ENCODE measurements at places on chromosomes 11 and 22.

- DNase-seq: no peak
Measured at GRCh38 chr11:70420008-70420464, 21.7 kb downstream of the CTTN start.

DNA sequence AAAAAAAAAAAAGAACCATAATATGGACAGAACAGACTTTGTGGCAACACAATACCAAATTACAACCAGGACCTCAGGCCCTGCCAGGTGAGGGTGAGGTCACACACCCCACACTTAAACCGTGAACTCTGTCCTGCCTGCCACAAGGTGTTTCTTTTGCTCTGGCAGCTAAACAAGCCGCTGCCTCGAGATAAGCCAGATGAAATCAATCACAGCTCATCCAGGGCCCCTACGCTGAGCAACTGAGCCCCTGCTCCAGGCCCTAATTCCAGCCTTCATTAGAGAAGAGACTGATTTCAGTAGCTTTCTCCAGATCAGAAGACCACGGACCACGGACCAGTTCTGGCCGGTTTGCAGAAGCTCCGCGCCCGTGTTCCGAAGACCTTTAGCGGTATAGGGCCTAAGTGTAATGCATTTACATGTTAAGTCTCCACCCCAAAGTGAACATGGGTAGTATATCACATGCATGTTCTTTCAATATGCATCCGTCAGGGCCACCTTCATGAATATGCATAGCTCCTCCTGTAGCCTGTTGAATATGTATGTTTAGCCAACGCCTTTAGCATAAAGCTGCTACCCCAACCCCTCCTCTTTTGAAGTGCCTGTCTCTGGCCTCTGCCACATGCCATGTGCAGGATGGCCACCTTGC, 14.8 kb upstream of the RAC2 start:
- no peak for DNase-seq

DNA sequence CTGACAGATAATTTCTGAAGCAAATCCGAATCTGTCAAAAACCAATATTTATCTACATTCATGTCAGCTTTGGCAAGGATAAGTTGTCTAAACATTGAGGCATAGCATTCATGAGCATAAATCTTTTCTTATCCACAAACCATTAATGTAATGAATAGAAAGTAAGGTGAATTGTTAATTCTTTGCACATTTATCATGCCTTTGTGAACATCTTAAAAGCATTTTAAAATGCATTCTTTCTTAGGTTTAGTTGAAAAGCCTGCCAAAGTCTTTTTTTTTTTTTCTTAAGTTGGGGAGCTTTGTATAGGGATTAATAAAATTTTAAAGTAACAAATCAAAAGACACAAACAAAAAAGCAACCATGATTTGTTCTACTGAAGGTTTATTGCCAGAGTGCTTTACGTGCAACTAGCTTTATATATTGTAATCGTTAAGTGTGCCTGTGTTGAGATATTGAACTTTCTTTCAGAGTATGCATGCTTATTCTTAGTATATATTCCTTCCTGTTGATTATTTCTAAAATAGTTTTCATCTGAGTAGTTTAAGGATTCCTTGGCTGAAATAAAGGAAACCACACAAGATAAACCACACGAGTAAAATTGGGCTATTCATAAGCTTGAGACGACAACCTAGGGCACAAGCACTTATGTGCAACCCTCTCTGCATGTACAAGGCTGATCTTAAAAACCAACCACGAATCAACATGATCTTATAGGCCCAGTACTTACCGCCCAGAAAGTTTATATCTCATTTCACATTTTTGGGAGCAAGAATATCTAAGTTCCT, 1110.9 kb upstream of the CNTN5 start:
- DNase-seq: no peak

- no peak for DNase-seq
Measured at GRCh38 chr11:87754685-87755084, 420.6 kb downstream of the RAB38 start.

GRCh38 chr22:40388231-40388630, 17.8 kb downstream of the SGSM3 start:
- DNase-seq: no peak

GRCh38 chr11:10351435-10351764, 46.5 kb downstream of the ADM start:
- no peak for DNase-seq

GRCh38 chr22:38694940-38695339, 5.8 kb downstream of the JOSD1 start:
- DNase-seq: no peak

- no peak for DNase-seq
Measured at GRCh38 chr11:12679471-12679870, 5.2 kb downstream of the TEAD1 start.

DNA sequence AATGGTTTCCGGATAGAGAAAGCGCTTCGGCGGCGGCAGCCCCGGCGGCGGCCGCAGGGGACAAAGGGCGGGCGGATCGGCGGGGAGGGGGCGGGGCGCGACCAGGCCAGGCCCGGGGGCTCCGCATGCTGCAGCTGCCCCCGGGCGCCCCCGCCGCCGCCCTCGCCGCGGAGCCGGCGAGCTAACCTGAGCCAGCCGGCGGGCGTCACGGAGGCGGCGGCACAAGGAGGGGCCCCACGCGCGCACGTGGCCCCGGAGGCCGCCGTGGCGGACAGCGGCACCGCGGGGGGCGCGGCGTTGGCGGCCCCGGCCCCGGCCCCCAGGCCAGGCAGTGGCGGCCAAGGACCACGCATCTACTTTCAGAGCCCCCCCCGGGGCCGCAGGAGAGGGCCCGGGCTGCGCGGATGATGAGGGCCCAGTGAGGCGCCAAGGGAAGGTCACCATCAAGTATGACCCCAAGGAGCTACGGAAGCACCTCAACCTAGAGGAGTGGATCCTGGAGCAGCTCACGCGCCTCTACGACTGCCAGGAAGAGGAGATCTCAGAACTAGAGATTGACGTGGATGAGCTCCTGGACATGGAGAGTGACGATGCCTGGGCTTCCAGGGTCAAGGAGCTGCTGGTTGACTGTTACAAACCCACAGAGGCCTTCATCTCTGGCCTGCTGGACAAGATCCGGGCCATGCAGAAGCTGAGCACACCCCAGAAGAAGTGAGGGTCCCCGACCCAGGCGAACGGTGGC, 15.7 kb downstream of the PIK3IP1 start:
- no peak for DNase-seq

DNA sequence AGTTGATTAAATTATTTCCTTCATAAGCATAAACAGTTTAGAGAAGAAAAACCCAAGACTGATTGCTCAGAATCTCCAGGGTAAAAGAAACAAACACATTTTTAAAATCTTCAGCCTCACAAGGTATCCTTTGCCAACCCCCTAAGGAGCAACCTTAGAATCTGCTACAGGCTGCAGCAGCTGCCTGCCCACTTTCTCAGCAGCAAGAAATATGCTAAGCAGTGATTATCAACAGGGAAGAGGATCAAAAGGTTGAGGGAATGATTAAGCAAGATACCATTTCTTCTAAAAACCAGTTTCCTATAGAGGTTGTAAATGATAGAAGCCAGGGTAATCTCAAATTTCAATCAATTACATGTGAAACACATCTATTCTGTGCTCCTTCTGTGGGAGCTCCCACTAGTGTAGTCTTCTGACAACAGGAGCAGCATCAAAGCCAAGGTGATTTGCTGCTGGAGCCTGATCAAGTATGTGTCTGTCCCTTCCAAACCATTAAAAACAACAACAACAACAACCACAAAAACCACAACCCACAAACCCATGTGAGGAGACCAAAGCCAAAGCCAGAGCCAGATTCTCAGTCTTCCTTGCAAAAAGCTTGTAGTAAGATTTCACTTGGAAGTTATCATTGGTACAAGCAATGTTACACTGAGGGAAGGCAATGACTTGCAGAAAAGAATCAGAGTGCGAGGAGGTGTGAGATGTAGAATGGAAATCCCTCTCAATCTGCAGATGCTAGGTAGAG, 761.2 kb downstream of the DLG2 start:
- no peak for DNase-seq

GRCh38 chr22:18059473-18059872, 18.3 kb upstream of the PEX26 start:
- DNase-seq: no peak

DNA sequence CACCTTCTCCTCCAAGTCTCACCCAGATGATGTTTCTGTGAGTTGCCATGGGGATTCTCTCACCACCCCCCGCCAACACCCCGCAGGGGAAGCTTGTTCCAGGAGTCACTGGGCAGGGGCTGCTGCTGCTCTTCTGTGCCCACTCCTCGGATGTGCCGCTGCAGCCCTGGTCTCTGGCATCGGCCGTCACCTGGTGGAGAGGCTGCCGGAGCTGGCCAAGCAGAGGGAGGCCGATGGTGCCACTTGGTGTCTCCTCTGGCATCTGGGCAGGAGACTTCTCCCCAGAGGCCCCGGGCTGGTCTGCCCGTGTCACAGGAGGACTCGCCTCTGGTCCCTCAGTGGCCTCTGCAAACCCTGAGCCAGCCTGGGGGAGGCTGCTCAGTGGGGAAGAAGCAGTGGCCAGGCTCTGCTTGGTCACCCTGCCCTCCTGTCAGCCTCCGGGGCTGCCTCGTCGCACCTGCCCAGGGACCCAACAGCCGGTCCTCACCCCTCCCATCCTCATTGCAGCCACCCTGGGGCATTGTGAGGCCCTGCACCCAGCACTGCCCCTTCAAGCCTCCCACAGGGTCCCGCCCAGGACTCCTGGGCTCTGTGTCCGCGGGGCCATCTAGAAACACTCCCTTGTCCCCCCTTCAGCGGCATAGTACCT, 424 bp upstream of the ADORA2A start:
- DNase-seq: no peak

GRCh38 chr11:72974487-72975205, 160.4 kb downstream of the ATG16L2 start:
- no peak for DNase-seq

- peak; percentile 96 for DNase-seq
Measured at GRCh38 chr11:66001942-66002647, at the start of the genes BANF1 and EIF1AD. TSS of gene BANF1 (plus strand) at chr11:66002503. CDS start at chr11:66003251, 748 bp downstream. TSS of gene EIF1AD (minus strand) at chr11:66002157. CDS start at chr11:66000389, 1,768 bp downstream.

DNA sequence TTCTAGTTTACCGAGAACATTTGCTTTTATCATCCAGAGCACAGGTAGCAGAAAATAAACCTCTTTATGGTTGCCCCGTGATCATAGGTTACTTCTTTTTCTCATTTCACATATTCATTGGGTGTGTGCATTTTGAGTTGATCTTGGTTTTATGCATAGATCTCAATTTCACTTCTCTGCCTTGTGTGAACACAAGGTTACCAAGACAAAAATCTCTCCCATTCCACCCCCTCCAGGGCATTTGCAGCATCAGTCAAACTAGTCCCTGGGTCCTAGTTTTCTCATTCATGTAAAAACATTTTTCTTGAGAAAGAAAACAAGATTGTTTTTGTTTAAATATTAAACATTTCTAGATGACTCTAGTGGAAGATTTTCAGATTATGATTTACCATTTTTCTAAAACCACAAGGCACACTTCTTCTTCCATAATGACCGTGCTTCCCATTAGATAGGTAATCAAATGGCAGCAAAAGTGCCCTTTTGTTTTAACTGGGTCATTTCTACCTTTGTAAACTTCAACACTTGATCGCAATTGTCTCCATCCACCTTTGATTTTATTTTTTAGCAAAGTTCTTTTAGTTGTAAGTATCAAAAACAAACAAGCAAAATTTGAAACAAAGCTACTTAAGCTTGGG, 526.6 kb upstream of the CADM1 start:
- DNase-seq: no peak

DNA sequence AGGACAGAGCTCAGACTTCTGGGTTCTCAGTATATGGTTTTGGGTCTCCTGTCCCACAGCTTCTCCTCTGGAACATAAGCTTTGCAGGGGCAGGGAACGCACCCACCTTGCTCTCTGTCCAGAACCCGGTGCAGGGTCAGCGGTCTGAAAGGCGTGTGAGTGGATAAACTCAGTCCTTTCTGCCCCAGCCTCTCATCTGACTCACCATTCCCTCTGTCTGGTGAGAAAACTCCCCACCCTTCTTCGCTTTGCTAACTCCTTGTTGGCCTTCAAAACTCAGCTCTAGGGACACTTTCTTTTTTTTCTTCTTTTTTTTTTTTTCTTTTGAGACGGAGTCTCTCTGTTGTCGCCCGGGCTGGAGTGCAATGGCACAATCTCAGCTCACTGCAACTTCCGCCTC, 68.9 kb upstream of the NUP50 start:
- DNase-seq: no peak

All from T1000 (cell line).